ENCODE measurements at places on chromosomes 5 and 9.

DNA sequence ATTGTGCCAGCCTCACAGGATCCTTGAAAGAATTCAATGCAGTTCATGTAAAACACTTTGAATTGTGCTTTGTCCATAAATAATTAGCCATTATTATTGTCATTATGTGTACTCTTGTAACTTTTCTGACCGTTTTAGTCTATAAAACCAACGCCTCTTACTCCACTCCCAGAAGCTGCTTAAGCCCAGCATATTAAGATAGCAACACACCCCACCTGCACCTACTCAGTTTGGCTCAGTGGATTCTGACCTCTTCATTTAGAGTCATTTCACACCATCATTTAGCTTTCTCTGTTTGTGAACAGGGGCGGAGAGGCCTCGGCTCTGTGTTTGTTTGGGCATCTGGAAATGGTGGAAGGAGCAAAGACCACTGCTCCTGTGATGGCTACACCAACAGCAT lies 205.1 kb downstream of the PCSK5 start:
- no peak for DNase-seq

GRCh38 chr5:148186248-148187003 lies 16.4 kb upstream of the SPINK6 start:
- no peak for DNase-seq

DNA sequence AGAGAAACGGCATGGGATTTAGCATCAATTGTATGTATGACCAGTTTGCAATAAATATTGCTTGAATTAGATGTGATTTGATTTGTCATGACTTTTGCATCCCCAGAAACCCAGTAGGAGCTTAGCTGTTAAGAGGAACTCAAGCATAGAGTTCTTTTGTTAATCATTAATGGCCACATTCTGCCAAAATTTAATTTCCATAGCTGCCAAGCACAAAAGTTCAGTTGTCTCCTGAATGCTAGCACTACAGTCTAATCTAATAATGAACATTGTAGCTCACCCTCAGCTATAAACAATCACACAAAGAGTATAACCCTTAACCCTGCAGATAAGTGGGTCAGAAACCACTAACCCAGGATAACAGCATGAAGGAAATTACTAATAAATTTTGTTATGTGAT lies 169.8 kb upstream of the GRAMD2B start:
- DNase-seq: no peak

GRCh38 chr9:108525186-108525585 lies 330.6 kb downstream of the ACTL7B start:
- DNase-seq: no peak

- no peak for DNase-seq
Measured at GRCh38 chr5:125274211-125274610, 527.8 kb upstream of the ZNF608 start.

DNA sequence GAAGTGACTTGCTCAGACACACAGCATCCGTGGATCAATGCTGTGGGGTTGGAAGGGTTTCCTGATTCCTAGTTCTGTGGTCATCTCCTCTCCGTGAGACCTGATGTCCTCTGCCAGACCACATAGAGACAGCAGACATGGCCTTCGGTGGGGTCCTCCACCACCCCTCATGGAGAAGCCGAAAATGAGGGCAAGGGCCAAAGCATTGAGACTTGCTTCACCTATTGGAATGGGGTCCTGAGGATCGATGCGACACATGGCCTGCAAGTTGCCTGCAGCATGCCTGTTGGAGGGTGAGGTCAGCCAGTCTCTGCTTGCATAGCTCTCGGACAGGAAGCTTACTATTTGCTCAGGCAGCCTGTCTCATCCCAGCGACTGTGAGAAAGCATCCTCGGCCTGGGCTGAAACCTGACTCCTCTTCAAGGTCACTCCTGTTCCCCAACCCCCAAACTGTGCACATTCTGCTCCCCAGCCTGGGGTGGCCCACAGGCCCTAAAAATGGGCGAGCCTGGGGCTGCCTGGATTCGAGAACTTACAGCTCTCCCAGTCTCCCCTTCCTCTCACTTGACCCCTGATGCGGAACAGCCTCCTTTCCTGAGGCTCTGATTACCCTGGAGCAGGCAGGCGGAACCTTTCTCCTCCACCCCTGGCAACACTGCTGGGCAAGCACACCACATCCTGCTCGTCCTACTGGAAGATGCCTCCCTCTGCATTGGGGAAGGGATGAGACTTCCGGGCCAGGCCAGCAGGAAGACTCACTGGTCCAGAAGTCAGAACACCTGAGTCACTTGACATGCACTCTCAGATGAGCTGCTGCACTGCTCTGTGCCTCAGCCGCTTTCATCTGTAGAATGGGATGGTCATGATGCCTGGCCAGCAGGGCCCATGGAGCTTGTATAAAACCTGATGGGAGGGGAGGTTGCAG lies 186.9 kb downstream of the RGS3 start:
- DNase-seq: no peak

- DNase-seq: no peak
Measured at GRCh38 chr5:168086104-168086610, 205.3 kb upstream of the WWC1 start.

DNA sequence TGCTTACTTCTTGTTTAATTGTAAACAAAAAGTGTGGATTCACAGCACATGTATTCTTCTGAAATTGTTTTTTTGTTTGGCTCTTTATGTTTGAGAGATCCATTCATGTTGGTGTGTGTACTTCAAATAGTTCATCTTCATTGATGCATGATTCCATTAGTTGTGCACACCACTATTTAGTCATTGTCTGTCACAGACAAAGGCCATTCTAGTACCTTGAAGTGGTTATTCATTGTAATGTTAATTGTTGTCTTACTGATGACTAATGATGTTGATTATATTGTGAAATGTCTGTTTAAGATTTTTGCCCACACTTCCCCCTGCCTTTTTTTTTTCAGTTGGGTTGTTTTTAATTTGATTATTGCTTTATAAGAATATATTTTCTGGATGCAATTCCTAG lies 391.3 kb downstream of the DIRAS2 start:
- no peak for DNase-seq

GRCh38 chr5:112351225-112351624 lies 67.9 kb downstream of the EPB41L4A start:
- no peak for DNase-seq

DNA sequence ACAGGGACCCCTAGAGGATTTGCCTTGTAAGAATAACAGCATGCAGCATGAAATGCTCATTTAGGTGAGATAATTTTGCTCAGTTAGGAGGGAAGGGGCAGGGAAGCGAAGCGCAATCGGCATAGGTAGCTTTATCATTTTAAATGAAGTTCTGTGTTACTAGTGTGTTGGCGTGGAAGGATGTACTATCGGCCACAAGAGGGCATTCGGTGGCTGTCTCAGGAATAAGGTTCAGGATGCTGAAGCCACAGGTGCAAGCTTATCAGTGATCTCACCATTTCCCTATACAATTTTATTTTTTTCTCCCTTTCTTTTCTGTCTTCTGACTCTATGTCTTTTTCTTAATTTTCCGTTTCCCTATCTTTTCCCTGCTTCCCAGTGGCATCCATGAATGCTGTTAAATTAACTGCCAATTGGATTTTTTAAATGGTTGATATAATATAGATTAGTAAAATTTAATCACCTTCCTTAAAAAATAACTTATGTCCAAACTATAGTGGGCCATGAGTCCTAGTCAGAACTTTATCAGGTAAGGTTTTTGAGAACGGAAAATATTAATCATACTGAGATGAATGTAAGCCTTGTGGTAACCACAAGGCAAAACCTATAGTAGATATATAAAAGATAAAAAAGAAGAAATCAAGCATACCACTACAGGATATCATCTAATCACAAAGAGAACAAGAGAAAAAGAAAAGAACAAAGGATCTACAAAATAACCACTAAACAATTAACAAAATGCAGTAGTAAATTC lies 1.2 kb upstream of the INSL6 start:
- peak; percentile 45 for DNase-seq

GRCh38 chr5:15103864-15104263 lies 232.3 kb upstream of the ANKH start:
- no peak for DNase-seq

- DNase-seq: no peak
Measured at GRCh38 chr9:89863141-89863540, 258.3 kb downstream of the GADD45G start.

DNA sequence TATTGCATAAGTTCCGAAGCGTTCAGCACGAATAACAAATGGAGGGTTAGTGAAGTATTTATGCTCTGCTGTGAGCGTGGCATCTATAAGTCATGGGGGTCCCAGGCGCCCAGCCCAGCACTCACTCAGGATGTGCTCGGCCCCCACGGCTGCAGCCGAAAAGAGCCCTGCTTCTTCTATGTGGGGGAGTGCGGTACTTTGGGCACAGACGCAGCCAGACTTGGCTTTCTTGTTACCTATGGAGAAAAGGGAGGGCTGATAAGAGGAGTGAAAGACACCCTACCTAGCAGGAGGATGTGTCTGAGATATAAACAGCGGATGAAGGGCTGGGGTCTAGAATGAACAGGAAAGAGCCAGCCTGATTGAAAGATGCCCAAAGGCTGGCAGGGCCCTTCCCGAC lies 51.4 kb downstream of the MRPL36 start:
- no peak for DNase-seq

DNA sequence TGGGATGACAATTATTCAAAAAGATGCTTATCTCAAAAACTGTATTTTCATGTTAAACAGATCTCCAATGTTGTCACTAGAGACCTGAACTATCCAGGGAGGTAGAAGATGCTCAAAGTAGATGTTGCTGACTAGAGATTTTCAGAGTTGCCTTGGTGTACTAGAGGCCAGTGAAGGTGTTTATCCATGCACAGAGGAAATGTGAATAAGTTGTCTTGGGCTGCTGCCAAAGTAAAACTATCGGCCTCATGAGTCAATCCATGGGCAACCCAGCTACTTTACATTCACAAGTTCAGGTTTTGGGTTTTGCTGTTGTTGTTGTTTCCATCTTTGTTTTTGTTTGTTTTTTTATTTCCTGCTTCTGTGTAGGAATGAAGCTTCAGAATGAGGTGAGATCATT lies 141.1 kb upstream of the RANBP3L start:
- no peak for DNase-seq

- DNase-seq: no peak
Measured at GRCh38 chr5:53557386-53557785, 3.1 kb upstream of the NDUFS4 start.

Measured in effector CD4-positive, alpha-beta T cell (primary cell).